Upper lobe of left lung (tissue), 6 donors: ENCODE measurements at places on chromosomes 1 and 21. TPM values are rescaled to one million over a fixed set of nuclear protein-coding genes. Genes with fewer than 3 reads are reported as not detected.
A peak's percentile ranks its signal among the peaks of the same experiment; 100 is the strongest.

The TACSTD2 gene
- 387 TPM for total RNA-seq

DNA sequence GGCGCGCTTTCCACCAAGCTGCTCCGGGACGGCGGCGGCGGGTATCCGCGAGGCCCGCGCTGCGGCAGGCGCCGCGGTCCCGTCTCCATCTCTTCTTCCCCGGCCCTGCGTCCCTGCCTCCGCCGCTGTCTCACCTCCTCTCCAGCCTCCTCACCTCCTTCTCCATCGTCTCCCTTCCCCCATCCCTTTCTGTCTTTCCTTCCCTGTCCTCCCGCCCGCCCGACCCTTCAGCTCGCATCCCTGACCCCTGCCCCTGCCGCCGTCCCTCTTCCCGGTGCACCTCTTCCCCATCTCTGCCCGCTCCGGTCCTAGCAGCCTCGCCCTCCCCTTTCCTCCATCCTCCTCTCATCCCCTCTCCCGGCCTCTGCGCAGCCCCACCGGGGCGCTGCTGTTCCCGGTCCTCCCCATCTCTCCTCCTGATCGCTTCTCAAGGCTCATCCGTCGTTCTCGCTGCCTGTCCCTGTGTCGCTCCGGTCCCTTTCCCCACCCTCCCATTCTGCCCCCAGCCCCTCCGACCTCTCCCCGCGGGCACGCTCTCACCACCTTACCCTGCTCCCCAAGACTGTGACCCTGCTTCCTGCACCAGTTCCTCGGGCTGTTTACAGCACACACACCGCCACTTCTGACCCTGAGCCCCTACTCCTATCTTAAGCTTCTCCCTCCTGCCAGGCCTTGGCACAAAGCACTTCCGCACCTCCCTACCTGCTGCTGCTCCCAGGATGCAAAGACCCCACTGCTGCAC is 760 bp upstream of the NPHP4 start:
- no peak for DNase-seq

- DNase-seq: peak; percentile 97
Measured at GRCh38 chr1:53739109-53739681, at the start of gene GLIS1. Gene GLIS1, minus strand, starts transcription at chr1:53739164. Its CDS starts 1,100 bp downstream, at chr1:53738064.

The DNASE2B gene
- total RNA-seq: 4.3 TPM

- no peak for DNase-seq
Measured at GRCh38 chr1:235669277-235669676, 19.7 kb upstream of the GNG4 start.

The BSND gene
- total RNA-seq: not detected

- DNase-seq: no peak
Measured at GRCh38 chr1:159444511-159444910, 5.0 kb downstream of the OR10J1 start.
